ENCODE measurements at places on chromosomes 6 and 20. TPM values are rescaled to one million over a fixed set of nuclear protein-coding genes. Genes with fewer than 3 reads are reported as not detected.

RGS17 gene
- total RNA-seq, result 3.8 TPM

RIMS1 gene
- total RNA-seq, result 0.83 TPM

APCDD1L gene
- 1.1 TPM for total RNA-seq

CD109 gene
- total RNA-seq, result 3.3 TPM

TP53TG5 gene
- not detected for total RNA-seq

GRCh38 chr6:74937936-74938335 lies 267.9 kb downstream of the COL12A1 start:
- no peak for DNase-seq

DNA sequence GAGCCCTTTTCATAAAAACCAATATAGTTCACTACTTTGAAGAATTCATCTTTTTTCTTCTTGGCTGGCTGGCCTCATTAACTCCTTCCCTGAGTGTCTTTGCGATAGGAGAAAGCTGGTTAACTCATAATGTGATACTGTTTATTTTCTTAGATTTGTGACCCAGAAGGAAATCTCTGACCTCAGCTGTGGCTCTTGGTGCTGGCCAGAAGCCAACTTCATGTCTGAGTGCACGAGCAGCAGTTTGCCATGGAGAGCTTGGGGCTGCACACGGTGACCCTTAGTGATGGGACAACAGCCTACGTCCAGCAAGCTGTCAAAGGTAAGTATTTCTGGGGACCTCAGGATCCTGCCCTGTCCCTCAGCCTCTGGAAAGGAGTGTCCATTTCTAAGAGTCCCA lies 16.7 kb upstream of the DEF6 start:
- DNase-seq, result no peak

DNA sequence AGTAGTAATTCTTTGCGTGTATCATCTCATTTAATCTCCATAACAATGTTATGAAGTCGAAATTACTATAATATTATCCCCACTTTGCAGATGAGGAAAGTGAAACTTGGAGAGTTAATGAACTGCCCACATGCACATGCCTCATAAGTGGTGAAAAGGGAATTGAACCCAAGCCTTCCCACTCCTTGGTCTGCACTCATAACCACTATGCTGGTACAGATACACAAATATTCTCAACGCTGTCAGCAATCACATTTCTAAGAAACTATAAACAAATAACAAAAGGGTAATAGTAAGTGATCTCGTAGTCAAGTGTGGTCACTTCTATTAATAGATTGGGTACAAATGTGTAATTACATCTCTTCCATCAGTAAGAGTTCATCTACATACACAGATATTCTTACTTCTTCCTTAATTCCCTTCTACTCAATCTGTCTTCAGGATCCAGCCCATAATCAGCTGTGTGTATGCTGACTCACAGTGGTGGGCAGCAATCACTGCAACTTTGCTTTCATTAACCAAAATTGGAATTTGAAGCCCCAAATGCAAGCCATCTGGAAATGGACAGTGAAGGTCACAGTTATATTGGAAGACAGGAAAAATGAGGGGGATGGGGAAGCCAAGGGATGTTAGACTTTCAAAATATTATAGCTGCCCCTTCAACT lies 6.6 kb downstream of the PRSS35 start:
- no peak for DNase-seq

- no peak for DNase-seq
Observed at GRCh38 chr6:29793036-29793356, 34.6 kb upstream of the HLA-G start.
